HEK293T (cell line): ENCODE measurements at places on chromosomes 4 and X.

DNA sequence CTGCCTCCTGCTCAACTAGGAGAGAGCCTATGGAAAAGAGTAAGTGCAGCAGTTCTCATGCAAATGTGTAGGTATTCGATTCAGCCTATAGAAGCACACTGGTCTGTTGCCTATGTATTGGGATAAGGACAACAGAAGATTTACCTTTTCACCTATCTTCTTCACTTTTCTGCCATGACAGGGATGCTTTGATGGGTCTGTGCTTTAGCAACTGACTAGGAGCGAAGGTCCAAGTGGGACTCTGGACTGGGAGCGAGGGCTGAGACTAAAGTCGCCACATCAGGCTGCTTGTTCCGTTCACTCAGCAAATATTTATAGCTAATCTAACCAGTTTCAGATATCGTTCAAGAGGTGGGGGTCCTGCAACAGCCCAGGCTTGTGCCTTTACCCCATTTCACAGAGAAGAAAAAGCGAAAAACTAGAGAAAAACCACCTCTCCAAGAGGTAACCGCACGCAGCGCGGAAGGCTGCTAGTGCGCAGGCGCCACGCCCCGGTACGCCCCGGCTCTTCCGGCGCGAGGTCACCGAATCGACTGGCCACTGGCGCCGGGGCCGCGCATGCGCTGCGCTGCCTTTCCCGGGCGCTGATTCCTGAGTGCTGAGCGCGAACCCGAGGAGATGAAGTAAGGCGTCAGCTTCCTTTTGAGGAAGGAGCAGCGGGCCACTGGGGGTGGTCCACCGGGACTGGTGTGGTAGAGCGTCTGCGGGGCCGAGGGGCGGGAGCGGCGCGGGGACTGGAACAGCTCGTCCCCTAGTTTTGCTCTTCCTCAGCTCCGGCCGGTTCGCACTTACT lies at the start of gene RBMX2:
Gene RBMX2 (plus strand): TSS at position 573 of the 793 bp plus-strand sequence. CDS start 46 bp downstream, at position 619.
- peak; percentile 98 for DNase-seq

DNA sequence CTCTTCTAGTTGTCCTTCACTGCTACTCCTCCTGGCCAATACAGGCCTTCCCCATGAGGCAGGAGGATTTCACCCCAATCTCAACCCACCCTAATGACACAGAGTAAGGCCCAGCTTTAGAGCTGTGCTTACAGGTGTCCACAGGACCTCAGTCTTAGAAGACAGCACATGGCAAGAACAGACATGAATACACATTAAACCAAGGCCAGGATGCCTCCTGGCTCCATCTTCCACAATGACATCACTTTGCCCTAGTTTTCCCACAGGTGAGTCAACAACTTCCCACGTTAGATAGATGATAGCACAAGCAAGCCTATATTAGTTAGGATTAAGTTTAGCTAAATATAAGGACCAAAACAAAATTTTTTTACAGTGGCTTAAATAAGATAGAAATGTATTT lies 63.8 kb upstream of the NOCT start:
- no peak for DNase-seq

DNA sequence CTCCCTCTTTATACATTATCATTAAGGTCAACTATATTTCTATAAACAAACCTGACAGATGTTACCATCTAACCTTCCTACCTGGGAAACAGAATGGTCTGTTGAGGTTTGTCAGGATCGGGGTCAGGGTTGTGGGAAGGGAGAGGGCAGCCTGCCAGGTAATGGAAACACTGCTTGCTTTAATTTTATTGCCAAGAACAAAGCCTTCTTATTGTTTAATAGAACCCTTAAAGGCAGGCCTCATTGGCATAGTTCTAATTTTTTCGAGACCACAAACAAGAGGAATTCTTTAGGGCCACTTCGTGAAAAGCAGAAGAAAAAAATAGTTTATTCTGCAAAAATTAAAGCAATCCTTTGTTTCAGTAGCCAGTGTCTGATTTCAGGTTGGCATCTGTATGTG lies 113.2 kb downstream of the MID1 start:
- DNase-seq = no peak

GRCh38 chr4:153233761-153234371 lies 29.6 kb downstream of the TRIM2 start:
- DNase-seq = no peak

DNA sequence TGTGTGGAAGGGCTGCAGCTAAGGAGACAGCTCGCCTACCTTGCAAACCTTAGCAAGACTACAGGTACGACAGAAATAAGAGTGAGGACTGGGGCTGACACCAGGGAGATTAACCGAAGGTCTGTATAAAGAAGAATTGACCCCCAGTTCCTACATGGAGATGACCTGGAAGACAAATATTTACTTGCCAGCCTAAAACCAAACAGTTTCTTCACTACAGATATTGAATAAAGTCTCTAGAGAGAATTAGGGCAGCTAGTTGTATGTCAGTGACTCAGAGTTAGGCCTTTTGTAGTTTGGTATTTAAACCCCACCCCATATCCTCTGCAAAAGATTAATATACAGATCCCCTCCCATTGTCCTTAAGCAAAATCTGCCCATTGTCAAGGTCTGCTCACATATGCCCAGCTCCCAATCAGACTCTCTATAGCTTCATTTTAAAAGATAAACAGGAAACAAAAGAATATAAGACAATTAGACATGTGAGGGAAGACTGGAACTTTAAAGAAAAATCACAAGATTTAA lies 28.1 kb upstream of the FRMPD3 start:
- DNase-seq = no peak
